Endothelial cell (in vitro differentiated cells): ENCODE measurements at places on chromosomes 5 and 9. TPM values are rescaled to one million over a fixed set of nuclear protein-coding genes. Genes with fewer than 3 reads are reported as not detected.

DNA sequence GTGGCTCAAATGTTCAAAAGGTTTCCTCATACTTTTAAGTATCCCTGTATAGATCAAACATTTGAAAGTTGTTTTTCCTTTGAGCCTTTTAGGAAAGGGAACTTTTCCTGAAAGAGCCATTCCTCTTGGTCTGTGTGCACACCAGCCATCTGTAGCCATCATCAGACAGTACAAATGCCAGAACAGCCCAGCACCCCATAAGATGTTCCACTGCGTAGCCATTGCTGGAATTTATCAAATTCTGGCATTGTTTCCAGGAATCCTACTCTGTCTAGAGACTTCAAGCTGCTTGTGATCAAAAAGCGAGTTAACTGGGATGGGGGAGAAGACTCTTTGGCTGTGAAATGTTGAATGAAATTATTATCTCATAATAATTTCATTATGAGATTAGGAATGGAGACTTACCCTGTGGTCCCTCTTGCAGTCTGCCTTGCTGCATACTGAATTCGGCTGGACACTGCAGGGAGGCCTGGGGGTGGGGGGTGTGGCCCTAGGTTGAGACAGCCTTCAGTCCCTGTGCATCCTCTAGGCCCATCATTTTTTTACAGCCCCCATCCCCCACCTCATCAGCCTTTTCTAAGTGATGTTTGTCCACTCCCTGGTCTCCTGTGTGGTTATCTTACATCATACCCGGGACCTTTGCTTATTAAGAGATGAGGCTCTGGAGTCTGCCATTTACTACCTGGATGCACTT is 99.8 kb downstream of the RALGPS1 start:
- no peak for DNase-seq

GRCh38 chr5:55072666-55073065 is 29.8 kb upstream of the GZMA start:
- no peak for DNase-seq

The PNPLA7 gene
- total RNA-seq = 3.9 TPM

The PELO gene
- total RNA-seq = 31.0 TPM

GRCh38 chr5:14491015-14491915 is 90.3 kb upstream of the OTULINL start:
- no peak for DNase-seq

The C8G gene
- 1.1 TPM for total RNA-seq

DNA sequence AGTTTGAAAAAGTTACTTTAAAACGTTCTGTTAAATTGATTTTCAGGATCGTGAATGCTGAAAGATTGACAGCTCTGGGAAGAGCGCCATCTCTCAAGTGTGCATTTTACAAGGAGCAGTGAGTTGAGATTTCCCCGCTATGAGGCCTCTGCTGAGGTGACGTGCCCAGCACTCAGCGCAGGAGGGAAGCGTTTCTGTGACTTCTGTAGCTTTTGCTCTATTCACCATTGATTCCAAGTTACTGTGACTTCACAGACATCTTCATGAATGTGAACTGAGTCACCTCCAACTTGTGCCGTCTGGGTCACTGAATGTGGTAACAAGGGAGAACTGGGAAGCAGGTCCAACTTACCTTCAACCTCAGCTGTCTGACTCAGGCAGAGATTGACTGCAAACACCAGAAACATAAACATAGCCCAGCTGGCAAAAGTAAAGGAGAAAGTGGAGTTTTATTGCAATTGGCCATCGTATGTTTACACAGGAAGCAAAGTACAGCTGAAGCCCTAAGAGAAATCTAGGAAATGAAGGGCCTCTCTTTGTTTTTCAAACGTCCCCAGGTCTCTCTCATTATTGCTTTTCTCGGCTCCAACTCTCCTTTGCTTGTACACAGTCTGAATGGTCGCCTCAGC is 428.8 kb upstream of the CLINT1 start:
- no peak for DNase-seq

- peak; percentile 45 for DNase-seq
Measured at GRCh38 chr9:112887381-112887780, 3.3 kb downstream of the SLC46A2 start.

DNA sequence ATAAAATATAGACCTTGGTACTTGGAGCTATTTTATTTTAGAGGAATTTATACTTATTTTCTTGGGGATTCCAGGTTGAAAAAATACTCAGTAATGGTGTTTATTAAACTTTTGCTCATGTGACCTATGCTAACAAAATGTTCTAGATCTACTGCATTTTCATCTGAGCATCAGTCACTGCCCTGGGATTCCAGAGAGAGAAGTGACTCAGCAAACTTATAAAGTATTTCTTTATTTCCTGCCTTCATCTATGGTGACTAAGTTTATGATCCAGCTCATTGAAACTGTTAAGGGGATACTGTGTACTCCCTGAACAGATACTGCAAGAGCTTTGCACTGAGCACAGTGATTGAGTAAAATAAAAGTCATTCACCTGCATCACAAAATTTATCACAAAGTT is 298.5 kb upstream of the CDH18 start:
- no peak for DNase-seq

- no peak for DNase-seq
Measured at GRCh38 chr5:170389550-170389892, 354 bp upstream of the KCNMB1 start.

The LHX6 gene
- total RNA-seq = 6.0 TPM

The ABO gene
- 1.4 TPM for total RNA-seq

- no peak for DNase-seq
Measured at GRCh38 chr5:175354964-175355363, 89.0 kb downstream of the DRD1 start.

The GABRB2 gene
- total RNA-seq = 0.26 TPM

GRCh38 chr5:144103611-144104485 is 66.6 kb downstream of the YIPF5 start:
- DNase-seq = no peak

GRCh38 chr5:52844885-52845284 is 57.2 kb downstream of the ITGA1 start:
- no peak for DNase-seq

DNA sequence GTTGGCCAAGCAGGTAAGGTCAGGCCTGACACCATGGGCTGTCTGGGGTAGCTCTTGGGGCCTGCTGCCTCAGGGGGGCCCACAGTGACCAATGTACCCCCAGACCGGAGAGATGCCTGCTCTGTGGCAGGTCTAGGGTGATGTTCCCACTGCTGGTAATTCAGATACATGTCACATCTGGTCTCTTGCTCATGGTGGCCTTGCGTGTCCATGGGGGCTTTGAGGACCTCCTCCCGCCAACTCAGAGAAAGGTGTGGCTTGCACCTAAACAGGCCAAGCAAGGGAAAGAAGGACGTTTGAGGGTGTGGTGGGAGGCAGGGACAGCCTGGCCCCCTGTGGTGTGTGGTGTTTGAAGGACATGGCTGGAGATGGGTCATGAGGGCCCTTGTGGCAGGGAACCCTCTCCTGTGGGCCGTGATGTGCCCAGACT is 75.2 kb downstream of the PHF2 start:
- DNase-seq = no peak

DNA sequence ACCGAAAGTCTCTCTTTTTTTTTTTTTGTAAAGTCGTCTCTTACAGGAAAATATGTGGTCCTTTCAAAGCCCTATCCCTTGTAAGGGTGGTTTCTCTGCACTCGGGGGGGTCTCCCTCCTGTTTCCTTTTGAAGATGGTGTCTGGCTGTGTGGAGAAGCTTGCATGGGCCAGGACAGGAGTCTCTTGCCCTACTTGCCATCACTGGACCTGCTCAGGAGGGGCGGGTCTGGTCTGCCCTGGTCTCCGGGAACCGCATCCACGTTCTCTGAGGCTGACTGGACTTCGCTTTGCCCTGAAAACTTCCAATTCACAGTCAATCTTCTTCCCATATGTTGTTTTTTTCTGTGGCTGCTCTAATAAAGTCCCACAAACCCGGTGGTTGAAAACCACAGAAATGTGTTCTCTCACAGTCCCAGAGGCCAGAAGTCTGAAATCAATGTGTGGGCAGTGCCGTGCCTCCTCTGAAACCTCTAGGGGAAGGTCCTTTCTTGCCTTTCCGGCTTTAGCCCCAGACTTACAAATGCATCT is 92.9 kb upstream of the IER5L start:
- no peak for DNase-seq

DNA sequence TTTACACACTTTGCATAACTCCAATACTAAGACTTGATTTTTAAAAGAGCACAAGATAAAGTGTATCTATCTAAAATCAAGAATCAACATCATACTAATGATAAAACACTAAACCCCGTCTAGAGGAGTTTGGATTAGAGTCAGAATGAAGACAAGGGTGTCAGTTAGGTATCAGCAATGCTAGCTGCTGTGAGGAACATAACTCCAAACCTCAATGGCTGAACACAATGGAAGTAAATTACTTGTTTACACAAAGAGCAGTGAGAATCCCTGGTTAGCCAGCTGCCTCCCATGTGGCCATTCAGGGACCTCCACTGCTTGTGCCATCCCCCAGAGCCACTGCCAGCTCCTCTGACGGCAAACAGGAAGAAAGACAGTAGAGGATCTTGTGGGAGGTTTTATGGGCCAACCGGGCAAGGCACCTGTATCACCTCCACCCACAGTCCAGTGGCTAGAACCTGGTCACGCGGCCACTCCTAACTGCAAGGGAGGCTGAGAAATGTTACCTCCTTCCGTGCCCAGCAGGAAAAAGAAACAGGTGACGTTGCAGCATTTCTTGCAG is 24.0 kb upstream of the GRHPR start:
- no peak for DNase-seq

DNA sequence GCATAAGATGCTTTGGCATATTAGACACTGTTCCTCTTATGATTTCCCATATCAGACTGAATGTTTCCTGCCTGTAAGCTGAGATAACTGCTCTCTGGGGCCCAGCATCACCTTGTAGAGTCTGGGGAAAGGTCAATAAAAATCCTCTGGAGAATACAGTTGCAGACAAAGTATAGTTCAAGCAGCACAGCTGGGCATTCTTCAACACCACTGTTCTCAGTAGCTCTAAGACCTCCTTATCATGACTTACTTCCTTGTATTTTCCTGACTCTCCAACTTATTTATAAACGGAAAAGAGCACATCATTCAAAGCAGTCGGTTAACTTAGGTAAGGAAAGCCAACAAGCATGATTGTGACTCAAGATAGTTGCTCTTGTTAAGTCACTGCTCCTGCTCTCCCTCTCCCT is 208.7 kb upstream of the RASEF start:
- DNase-seq = no peak

DNA sequence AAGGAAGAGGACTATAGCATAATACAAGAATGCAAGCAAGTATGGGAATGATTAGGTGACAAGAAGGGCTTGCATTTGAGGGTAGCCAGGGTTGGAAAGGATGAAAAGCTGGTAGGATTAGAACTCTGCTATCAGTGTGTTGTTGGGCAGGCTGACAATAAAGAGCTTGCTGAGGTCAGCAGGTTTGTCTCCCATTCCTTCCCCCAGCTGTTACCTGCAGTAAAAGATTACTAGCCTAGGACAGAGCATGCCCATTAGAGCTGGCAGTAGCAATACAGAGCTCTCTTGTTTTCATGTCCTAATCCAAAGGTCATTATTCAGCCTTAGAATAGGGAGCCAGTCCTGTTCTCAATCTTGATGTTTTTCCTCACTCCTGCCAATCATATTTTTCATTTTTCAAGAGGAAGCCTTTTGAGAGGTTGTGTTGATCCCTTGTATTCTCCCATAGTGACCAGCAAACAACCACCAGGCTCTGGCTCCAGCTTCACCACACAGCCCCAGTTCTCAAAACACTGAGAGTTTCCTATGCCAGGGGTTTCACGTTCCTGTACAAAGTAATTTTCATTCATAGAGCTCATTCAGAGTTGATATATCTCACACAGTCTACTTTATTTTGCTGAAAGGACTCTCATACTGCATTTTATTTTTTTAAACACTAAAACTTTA is 71.7 kb downstream of the OR2K2 start:
- DNase-seq = no peak

- no peak for DNase-seq
Measured at GRCh38 chr5:77832166-77832770, 56.1 kb upstream of the TBCA start.

The CYSRT1 gene
- total RNA-seq = 1.4 TPM

GRCh38 chr5:172059661-172060100 is 53.2 kb upstream of the FBXW11 start:
- DNase-seq = peak; percentile 24

GRCh38 chr9:111945216-111945615 is 48.6 kb downstream of the UGCG start:
- no peak for DNase-seq

- no peak for DNase-seq
Measured at GRCh38 chr5:91103353-91104061, 279.6 kb downstream of the ARRDC3 start.

The DMAC1 gene
- 48.4 TPM for total RNA-seq

The NOXA1 gene
- total RNA-seq = 0.36 TPM

GRCh38 chr9:68780720-68781119 is 75.7 kb downstream of the PIP5K1B start:
- DNase-seq = no peak

DNA sequence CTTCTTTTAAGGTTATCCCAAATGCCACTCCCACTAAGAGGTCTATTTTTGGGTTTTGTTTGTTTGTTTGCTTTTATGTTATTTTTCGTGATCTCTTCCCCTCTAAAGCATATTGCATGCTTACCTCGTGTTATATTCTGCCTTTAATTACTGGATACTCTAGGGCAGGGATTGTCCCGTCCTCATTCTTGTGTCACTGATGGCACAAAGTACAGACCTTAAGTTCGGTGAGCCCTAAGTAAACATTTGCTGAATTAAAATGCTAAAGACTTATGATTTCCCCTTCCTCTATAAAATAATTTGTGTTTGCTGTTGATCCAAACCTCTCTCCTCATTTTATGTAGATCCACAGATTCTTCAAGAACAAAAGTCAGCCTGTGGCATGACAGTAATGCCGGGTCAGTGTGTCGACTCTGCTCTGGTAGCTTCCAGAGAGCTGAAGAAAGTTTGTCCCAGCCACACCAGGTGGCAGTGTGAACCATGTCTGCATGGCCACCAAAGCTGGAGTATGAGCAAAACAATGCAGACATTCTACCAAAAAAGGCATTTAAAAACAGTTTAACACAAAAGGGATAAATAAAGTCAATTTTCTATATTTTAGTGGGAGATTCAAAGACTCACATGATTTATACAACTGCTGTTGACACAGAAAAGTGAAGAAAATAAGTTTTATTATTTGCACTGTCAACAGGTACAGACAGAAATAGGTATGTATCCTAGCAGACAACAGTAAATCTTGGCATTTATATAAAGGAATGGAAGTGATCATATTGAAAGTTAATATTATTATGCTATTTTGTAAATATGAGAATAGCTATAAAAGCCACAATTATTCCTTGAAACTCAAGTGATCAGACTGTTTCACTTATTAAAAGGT is 17.9 kb upstream of the POC5 start:
- peak; percentile 47 for DNase-seq

DNA sequence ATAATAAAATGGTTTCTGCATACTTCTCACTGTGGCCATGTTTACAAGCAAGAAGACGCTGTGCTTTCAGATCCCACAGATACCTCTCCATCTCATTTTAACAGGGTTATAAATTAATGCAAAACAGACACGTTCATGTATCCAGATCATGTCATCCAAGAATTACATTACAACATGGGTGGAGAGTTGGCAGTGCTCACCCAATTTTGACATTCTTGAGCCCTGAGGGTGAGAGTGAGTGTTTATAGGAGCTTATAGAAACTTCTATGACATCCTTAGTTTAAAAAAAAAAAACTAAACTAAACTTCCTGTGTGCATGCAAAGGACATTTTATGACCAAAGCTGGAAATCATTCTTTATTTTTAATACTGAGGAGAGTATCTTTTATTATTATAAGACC is 9.1 kb downstream of the PRKACG start:
- DNase-seq = no peak
